Right atrium auricular region (tissue), 2 donors: ENCODE measurements at places on chromosomes 5 and 9. TPM values are rescaled to one million over a fixed set of nuclear protein-coding genes. Genes with fewer than 3 reads are reported as not detected.

GRCh38 chr5:159775890-159776289 is 140.4 kb upstream of the ADRA1B start:
- no peak overlapping the region for H3K27ac ChIP-seq
- no peak overlapping the region for H3K4me3 ChIP-seq
- no peaks in the 10 kb centered on the region for H3K36me3 ChIP-seq
- no peak for DNase-seq

DNA sequence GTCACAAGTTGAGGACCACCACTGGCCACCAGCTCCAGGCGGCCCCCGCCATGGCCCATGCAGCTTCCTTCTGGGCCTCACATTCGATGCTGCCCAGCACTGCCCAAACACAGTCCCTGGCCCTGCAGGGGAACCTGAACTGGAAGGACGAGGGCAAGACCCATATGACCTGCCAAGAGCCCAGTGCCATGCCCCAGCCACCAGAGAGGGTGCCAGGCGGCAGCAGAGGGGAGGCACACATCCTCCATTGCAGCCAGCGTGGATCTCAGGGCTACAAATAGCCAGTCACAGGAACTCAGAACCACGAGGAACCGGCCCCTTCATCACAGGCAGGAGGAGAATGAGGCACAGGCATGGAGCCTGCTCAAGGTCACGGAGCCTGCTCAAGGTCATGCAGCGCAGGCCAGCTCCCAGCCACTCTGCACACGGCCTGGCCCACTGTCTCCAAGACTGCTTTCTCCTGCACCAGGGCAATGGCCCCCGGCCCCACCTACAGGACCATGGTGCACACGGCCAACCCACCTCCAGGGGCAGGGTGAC is 69.6 kb downstream of the SEMA4D start:
- H3K27ac ChIP-seq = no peak overlapping the region
- no peaks in the 10 kb centered on the region for H3K36me3 ChIP-seq
- no peak overlapping the region for H3K4me3 ChIP-seq
- DNase-seq = no peak
- H3K27me3 ChIP-seq = no peaks in the 10 kb centered on the region

GRCh38 chr5:9544056-9544455 is 1.8 kb downstream of the SEMA5A start:
- no peaks in the 10 kb centered on the region for H3K36me3 ChIP-seq
- no peaks in the 10 kb centered on the region for H3K27me3 ChIP-seq
- H3K27ac ChIP-seq = peak overlapping the region; percentile 92
- H3K4me3 ChIP-seq = peak overlapping the region; percentile 77

DNA sequence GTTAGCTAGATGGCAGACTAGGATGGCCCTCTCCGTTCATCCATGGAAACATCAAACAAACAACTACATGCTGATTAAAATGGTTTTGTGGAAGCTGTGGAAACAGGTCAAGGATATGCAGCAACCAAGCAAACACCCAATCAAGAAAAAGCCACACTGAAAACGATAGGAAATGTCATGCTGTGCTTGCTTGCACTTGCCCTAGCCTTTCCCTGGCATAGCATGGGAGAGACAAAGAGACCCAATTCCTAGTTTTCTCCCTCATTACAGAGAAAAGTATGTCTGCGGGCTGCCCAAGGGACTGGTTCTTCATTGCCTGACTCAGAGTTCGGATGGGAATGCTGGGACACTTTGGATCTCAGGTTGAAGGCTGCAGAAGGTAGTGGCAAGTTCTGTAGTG is 98.7 kb downstream of the FANCC start:
- no peak for DNase-seq
- H3K36me3 ChIP-seq = no peaks in the 10 kb centered on the region
- H3K4me3 ChIP-seq = no peak overlapping the region
- no peaks in the 10 kb centered on the region for H3K27me3 ChIP-seq

- peak overlapping the region; percentile 99 for H3K27ac ChIP-seq
- H3K36me3 ChIP-seq = peaks cover 3% of the 10 kb centered on the region
- H3K4me3 ChIP-seq = peak overlapping the region; percentile 91
- DNase-seq = no peak
- no peaks in the 10 kb centered on the region for H3K27me3 ChIP-seq
These were observed 25.3 kb upstream of the ANXA2R start for GRCh38 chr5:43065387-43065947.

- DNase-seq = no peak
- H3K27ac ChIP-seq = no peak overlapping the region
- H3K4me3 ChIP-seq = no peak overlapping the region
These were observed 168.0 kb upstream of the RGMB start for GRCh38 chr5:98605426-98605825.

- DNase-seq = no peak
- H3K36me3 ChIP-seq = no peaks in the 10 kb centered on the region
- no peaks in the 10 kb centered on the region for H3K27me3 ChIP-seq
These were observed 101.3 kb downstream of the SH3TC2 start for GRCh38 chr5:148961261-148962199.

GRCh38 chr5:138287246-138287645 is 12.8 kb upstream of the GFRA3 start:
- H3K27me3 ChIP-seq = no peaks in the 10 kb centered on the region
- H3K4me1 ChIP-seq = no peaks in the 10 kb centered on the region
- no peak for DNase-seq
- H3K36me3 ChIP-seq = no peaks in the 10 kb centered on the region
- no peak overlapping the region for H3K27ac ChIP-seq
- H3K4me3 ChIP-seq = no peak overlapping the region

- no peaks in the 10 kb centered on the region for H3K27me3 ChIP-seq
- H3K27ac ChIP-seq = no peak overlapping the region
- H3K4me1 ChIP-seq = no peaks in the 10 kb centered on the region
- peaks cover 19% of the 10 kb centered on the region for H3K36me3 ChIP-seq
These were observed 24.7 kb downstream of the ZFR start for GRCh38 chr5:32419791-32420190.

DNA sequence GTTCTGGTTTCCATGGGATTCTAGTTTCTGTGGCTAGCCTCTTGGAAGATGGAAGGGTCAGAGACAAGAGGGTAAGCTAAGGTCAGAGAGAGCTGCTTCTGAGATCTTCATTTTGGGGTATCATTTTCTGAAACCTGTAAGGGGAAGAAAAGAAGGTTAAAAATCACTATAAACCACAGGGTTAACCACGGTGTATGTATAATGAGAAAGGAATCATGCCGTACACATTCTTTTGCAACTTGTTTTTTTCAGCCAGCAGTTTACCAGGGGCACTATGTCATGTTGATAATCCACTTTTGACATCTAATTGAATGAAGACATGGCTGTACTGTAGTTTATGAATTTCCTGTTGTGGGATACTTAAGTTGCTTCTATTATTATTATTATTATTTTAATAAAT is 164.4 kb downstream of the FOCAD start:
- H3K36me3 ChIP-seq = no peaks in the 10 kb centered on the region
- no peaks in the 10 kb centered on the region for H3K27me3 ChIP-seq
- DNase-seq = no peak
- H3K27ac ChIP-seq = no peak overlapping the region
- H3K4me1 ChIP-seq = no peaks in the 10 kb centered on the region
- H3K4me3 ChIP-seq = no peak overlapping the region

- no peak overlapping the region for H3K4me3 ChIP-seq
- no peaks in the 10 kb centered on the region for H3K4me1 ChIP-seq
- no peaks in the 10 kb centered on the region for H3K36me3 ChIP-seq
- H3K27me3 ChIP-seq = no peaks in the 10 kb centered on the region
These were observed 138.5 kb upstream of the TAF11L2 start for GRCh38 chr5:17359451-17360011.

- H3K27me3 ChIP-seq = no peaks in the 10 kb centered on the region
- peaks cover 47% of the 10 kb centered on the region for H3K4me1 ChIP-seq
- no peak overlapping the region for H3K4me3 ChIP-seq
- no peak for DNase-seq
- H3K27ac ChIP-seq = no peak overlapping the region
These were observed 76.3 kb downstream of the AOPEP start for GRCh38 chr9:94802793-94803192.

GRCh38 chr9:111482694-111483438 is 1.3 kb downstream of the ECPAS start:
- no peaks in the 10 kb centered on the region for H3K27me3 ChIP-seq
- DNase-seq = peak; percentile 75
- no peaks in the 10 kb centered on the region for H3K36me3 ChIP-seq
- peaks cover 38% of the 10 kb centered on the region for H3K4me1 ChIP-seq

DNA sequence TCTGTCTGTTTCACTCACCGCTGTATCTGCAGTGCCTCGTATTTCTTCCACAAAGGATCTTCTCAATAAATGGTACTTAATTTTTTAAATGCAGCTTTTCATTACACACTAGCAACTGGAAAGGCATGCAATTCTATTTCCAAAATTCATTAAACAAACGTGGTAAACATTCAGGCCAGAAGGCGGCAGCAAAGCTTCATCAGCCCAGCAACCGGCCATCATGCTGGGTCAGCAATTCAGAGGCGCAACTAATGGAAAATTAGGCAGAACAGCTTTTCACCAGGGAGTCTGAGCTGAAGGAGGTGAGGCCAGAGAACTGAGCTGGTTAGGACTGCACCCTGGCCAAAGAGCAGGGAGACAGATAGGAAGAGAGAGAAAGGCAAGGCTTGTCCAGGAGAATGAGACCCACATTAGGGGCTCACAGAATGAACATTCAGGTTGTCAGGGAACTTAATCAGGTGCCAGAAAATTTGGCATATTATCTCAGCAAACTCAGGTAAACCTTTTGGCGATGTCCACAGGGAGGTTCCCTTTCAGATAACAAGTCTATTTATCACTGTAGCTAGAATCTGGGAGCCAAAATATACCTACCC is 17.7 kb upstream of the RNF180 start:
- no peaks in the 10 kb centered on the region for H3K36me3 ChIP-seq
- H3K4me1 ChIP-seq = no peaks in the 10 kb centered on the region
- no peak overlapping the region for H3K4me3 ChIP-seq
- no peak overlapping the region for H3K27ac ChIP-seq

DNA sequence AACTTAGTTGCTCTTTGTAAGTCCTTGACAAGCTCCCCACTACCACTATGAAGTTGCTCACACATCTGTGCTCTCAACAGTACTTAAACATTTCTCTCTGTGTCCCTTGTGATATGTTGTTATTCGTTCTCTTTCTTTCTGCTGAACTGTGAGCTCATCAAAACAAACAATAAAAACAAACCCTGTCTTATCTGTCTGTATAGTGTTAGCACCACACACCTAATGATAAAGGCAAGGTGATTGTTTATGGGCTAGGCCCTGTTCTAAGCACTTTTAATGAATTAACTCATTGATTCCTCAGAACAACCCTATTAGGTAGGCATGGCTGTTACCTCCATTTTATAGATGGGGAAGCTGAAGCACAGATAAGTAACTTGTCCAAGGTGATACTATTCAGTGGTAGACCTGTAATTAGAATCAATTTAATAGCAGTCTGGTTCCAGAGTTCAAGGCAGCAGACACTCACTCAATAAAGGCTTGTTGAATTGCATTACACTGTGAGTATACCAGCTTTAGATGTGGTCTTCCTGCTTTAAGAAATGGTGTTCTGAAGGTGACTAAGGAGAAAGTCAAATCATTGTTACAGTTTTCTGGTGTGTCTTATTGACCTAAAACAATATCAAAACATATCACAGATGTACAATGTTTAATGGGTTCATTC is 153.6 kb upstream of the ELL2 start:
- H3K27me3 ChIP-seq = no peaks in the 10 kb centered on the region
- DNase-seq = no peak
- no peaks in the 10 kb centered on the region for H3K4me1 ChIP-seq
- H3K27ac ChIP-seq = no peak overlapping the region
- no peak overlapping the region for H3K4me3 ChIP-seq

- H3K36me3 ChIP-seq = peaks cover 71% of the 10 kb centered on the region
- H3K4me3 ChIP-seq = no peak overlapping the region
- peaks cover 22% of the 10 kb centered on the region for H3K4me1 ChIP-seq
- H3K27me3 ChIP-seq = no peaks in the 10 kb centered on the region
- H3K27ac ChIP-seq = no peak overlapping the region
These were observed 42.2 kb downstream of the SECISBP2 start for GRCh38 chr9:89360465-89360864.

GRCh38 chr5:115487756-115488155 is 56.8 kb downstream of the FEM1C start:
- no peaks in the 10 kb centered on the region for H3K27me3 ChIP-seq
- H3K27ac ChIP-seq = no peak overlapping the region
- H3K36me3 ChIP-seq = no peaks in the 10 kb centered on the region
- no peak for DNase-seq

DNA sequence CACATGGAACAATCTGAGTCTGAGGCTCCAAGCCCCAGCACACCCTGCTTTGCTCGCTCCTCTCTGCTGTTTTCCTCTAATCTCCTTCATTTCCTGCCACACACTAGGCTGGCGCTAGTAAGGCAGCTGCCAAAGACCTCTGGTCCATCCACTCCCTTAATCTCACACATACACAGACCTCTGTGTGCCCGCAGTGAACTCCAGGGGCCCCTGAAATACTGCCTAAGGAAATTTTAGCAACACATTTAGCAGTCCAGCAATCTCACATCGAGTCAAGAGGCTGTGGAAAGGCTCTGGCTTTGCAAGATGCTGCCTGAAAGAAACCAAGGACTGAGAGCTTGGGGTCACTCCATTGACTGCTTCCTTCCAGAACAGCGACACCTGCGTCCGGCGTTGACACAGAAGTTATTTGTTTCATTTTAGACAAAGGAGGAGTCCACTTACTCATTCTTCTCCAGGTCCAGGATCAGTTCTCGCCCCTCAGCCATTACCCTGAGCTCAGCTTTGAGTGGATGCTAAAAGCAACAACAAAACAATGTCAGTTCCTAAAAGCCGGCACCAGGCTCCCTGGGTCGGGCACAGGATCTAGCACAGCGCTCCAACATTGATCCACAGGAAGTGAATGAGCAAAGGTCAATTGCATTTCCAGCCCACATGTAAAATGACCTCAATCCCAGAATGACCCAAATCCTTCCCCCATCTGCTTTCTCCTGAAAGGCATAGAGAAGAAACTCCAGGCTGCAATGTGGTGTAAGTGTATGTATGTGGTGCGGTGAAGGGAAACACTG is 11.5 kb downstream of the ADAM19 start:
- no peaks in the 10 kb centered on the region for H3K4me1 ChIP-seq
- H3K36me3 ChIP-seq = peaks cover 20% of the 10 kb centered on the region
- peak overlapping the region; percentile 94 for H3K27ac ChIP-seq
- no peak for DNase-seq

PCDHB16 gene
- 5.3 TPM for total RNA-seq

NIPSNAP3A gene
- total RNA-seq = 20.6 TPM

DMRTA1 gene
- total RNA-seq = 0.74 TPM

IFNA2 gene
- total RNA-seq = not detected

ZBTB34 gene
- total RNA-seq = 3.5 TPM
